Endothelial cell (in vitro differentiated cells): ENCODE measurements at places on chromosomes 2 and 18. TPM values are rescaled to one million over a fixed set of nuclear protein-coding genes. Genes with fewer than 3 reads are reported as not detected.

Gene GPAT2
- 0.15 TPM for total RNA-seq

Gene KCNS3
- 12.1 TPM for total RNA-seq

Gene SOX11
- 39.4 TPM for total RNA-seq

Gene B4GALT6
- total RNA-seq: 31.6 TPM

Gene RAX
- total RNA-seq: not detected

Gene CYP26B1
- 1.2 TPM for total RNA-seq

Gene AMER3
- 0.18 TPM for total RNA-seq

Gene LBX2
- total RNA-seq: not detected

Gene REG3G
- total RNA-seq: not detected

GRCh38 chr18:55501579-55501978, 86.4 kb downstream of the TCF4 start:
- H3K27me3 ChIP-seq: peaks cover 8% of the 10 kb centered on the region
- peak overlapping the region; percentile 100 for H3K27ac ChIP-seq
- H3K4me1 ChIP-seq: peaks cover 67% of the 10 kb centered on the region

- H3K4me3 ChIP-seq: no peak overlapping the region
- H3K27ac ChIP-seq: peak overlapping the region; percentile 59
- peaks cover 8% of the 10 kb centered on the region for H3K36me3 ChIP-seq
- peaks cover 3% of the 10 kb centered on the region for H3K27me3 ChIP-seq
- DNase-seq: no peak
Measured at GRCh38 chr2:9310798-9311197, 104.2 kb downstream of the ASAP2 start.

- H3K36me3 ChIP-seq: peaks cover 41% of the 10 kb centered on the region
- H3K27ac ChIP-seq: peak overlapping the region; percentile 24
- DNase-seq: no peak
Measured at GRCh38 chr2:9378433-9379390, 44.6 kb downstream of the ITGB1BP1 start.

DNA sequence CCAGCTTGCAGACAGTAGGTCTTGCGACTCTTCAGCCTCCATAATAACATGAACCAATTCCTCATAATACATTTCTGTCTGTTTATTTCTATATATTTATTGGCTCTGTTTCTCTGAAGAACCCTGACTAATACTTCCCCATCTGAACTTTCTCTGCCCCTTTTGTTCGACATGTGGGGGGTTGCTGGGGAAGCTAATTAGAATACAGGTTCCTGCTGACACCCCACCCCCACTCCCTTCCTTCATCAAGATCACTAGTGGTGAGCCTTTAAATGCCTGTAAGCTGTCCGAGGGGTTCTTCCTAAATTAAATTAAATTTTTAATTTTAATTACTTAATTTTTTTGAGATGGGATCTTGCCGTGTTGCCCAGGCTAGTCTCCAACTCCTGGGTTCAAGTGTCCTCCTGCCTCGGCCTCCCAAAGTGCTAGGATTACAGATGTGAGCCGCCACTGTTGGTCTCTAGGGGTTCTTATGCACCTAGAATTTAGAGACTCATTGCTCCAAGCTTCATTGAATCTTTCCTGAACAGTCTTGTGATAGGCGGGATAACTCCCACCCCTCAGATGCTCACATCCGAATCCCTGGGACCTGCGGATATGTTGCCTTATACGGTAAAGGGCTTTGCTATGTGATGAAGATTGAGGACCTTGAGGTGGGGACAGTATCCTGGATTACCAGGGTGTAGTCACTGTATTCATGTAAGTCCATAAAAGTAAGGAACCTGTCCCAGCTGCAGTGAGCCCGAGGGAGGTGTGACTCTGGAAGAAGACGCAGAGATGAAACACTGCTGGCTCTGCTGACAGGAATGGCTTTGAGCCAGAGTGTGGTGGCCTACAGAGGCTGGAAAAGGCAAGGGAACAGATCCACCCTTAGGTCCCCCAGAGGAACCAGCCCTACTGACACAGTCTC, 26.2 kb downstream of the HPCAL1 start:
- H3K4me1 ChIP-seq: peaks cover 76% of the 10 kb centered on the region
- no peak overlapping the region for H3K27ac ChIP-seq
- peaks cover 3% of the 10 kb centered on the region for H3K36me3 ChIP-seq
- DNase-seq: no peak
- no peak overlapping the region for H3K4me3 ChIP-seq
- peaks cover 4% of the 10 kb centered on the region for H3K27me3 ChIP-seq

DNA sequence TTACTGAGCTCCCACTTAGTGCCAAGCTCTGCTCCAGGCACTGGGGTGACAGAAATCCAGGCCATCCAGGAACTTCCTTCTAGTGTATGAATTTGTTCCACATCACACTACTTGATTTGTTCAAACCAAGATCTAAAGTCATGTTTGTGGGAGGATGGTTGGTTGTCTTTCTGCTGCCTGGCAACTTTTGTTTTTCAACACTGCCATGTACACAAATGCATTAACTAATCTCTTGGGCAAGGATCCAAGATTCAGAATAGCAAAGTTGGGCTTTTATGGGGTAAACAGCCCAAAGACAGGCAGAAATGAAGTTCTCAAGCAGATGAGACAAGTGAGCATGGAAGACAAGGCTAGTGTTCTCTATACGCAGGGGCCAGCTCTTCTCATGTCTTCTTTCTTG, 53.4 kb upstream of the PROKR1 start:
- no peaks in the 10 kb centered on the region for H3K27me3 ChIP-seq
- no peak overlapping the region for H3K4me3 ChIP-seq
- no peak for DNase-seq
- peaks cover 7% of the 10 kb centered on the region for H3K36me3 ChIP-seq

DNA sequence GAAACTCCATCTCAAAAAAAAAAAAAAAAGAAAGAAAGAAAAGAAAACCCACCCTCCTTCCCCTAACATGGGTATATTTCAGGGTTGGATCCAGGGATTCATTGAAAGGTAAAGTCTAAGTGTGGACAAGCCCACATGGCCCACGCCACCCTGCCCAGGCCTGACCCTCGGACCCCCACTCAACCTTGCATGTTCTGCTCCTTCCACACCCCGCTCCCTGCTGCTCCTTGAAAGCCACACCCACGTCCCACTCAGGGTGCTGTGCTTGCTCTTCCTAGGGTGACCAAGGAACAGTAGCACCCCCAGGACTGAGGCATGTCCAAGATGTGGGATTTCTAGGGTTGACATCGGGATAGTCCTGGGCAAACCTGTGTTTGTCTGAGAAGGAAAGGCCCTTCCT, 172.7 kb upstream of the MYCN start:
- DNase-seq: no peak
- H3K4me1 ChIP-seq: peaks cover 7% of the 10 kb centered on the region
- H3K27ac ChIP-seq: no peak overlapping the region
- no peak overlapping the region for H3K4me3 ChIP-seq
- H3K36me3 ChIP-seq: no peaks in the 10 kb centered on the region
- peaks cover 6% of the 10 kb centered on the region for H3K27me3 ChIP-seq

DNA sequence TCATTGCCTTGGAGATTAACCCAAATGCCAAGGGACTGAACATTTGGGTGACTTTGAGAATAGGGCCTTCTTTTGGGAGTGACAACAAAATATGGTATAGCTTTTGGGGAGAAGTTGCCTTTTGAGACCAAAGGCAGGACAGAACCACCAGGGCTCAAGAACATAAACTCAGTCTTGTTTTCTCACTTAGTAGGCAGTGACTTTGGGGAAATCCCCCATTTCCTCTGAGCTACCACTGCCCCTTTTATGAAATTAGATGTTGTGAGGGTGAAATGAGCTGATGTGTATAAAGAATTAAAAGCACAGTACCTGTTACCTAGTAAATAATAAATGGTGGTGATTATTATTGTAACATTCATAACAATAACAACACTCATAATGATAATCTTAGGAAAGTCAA, 36.5 kb downstream of the GPD2 start:
- no peaks in the 10 kb centered on the region for H3K27me3 ChIP-seq
- H3K27ac ChIP-seq: no peak overlapping the region
- DNase-seq: no peak
- H3K36me3 ChIP-seq: no peaks in the 10 kb centered on the region
- no peak overlapping the region for H3K4me3 ChIP-seq

DNA sequence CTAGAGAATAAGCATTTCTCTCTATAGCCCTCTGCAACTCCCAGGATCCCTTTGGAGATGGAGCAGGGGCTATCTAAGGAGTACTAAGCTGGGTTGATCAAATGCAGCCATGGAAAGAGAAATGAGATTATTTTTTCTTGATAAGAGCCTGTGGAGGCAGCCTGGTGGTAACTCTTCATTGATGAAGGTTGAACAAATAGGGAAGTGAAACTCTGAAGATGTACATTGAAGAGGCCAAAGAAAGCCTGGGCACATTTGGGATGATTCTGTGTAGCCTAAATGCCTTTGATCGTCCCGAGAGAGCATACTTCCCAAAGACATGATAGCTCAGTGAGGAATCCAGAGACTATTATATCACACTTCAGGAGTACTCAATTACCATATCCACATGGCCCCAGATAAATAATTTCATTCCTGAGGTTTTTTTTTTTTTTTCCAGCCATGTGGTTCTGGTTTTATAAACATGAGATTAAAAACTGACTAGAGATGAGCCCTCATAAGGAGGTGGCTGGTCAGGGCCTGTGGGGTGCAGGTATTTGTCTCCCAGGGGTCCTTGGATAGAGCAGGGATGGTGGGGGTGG, 192.5 kb downstream of the TPGS2 start:
- no peaks in the 10 kb centered on the region for H3K4me1 ChIP-seq
- no peak for DNase-seq
- H3K36me3 ChIP-seq: no peaks in the 10 kb centered on the region
- no peak overlapping the region for H3K4me3 ChIP-seq
- H3K27ac ChIP-seq: no peak overlapping the region
- no peaks in the 10 kb centered on the region for H3K27me3 ChIP-seq

- H3K27me3 ChIP-seq: no peaks in the 10 kb centered on the region
- H3K4me1 ChIP-seq: no peaks in the 10 kb centered on the region
- H3K4me3 ChIP-seq: no peak overlapping the region
- no peak for DNase-seq
Measured at GRCh38 chr18:58649966-58650816, 21.1 kb upstream of the MALT1 start.

DNA sequence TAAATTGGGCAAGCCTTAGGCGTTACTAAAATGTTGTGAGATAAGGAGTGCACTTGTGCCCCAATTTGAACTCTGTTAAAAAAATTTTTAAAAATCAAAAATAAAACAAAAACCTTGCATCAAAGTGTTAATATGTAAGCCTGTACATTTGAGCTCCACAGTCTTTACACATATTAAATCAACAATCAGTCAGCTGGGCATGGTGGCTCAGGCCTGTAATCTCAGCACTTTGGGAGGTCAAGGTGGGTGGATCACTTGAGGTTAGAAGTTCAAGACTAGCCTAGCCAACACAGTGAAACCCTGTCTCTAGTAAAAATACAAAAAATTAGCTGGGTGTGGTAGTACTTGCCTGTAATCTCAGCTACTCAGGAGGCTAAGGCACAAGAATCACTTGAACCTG, 16.3 kb downstream of the TMEM17 start:
- no peaks in the 10 kb centered on the region for H3K36me3 ChIP-seq
- H3K4me1 ChIP-seq: peaks cover 5% of the 10 kb centered on the region
- H3K4me3 ChIP-seq: no peak overlapping the region
- H3K27ac ChIP-seq: no peak overlapping the region
- no peak for DNase-seq

DNA sequence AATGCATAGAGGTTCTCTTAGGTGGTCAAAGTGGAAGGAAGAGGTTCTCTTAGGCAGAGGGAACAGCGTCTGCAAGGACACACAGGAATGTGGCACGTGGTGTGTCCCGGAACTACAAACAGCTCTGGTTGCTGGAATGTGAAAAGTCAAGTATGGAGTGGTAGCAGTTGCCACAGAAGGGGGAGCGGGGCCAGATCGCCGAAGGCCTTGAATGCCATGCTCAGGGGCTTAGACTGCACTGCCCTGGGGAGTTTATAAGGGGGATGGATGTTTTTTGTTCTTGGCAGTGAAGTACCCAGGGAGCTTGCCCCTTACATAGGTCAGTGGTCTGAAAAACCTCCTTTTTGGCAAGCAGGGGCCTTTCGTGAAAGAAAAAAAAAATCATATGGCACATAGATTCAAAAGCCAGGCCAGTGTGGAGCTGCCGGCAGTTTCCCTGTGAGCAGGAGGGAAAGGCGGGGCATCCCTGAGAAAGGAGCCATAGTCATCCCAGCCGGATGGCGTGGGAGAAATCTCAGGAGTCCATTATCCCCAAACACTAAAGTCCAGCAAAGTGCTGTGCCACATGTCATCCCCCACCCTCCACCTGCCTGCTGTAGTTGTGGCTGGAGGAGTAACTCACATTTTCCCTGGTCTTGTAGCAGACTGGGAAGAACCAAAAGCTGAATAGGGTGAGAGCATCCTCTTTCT, 45.4 kb downstream of the GORASP2 start:
- H3K36me3 ChIP-seq: no peaks in the 10 kb centered on the region
- DNase-seq: no peak
- peaks cover 21% of the 10 kb centered on the region for H3K4me1 ChIP-seq
- H3K4me3 ChIP-seq: peak overlapping the region; percentile 54
- H3K27me3 ChIP-seq: peaks cover 13% of the 10 kb centered on the region

DNA sequence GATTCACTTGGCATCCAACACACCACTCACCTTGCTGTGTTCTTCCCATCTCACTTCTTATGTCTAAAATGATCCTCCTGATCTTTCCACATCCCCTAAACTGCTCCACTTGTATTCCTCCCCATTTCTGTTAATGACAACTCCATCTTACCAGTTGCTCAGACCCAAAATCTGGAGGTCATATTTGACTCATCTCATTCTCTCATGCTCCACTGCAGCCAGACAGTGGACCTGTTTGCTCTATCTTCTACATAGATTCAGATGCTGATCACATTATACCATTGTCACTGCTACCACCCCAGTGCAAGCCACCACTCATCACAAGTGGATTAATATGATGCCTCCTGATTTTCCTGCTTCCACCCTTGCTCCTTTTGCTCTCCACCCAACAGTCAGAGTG, 7.9 kb upstream of the NABP1 start:
- H3K27me3 ChIP-seq: no peaks in the 10 kb centered on the region
- no peaks in the 10 kb centered on the region for H3K36me3 ChIP-seq
- H3K4me3 ChIP-seq: no peak overlapping the region
- DNase-seq: no peak
- H3K4me1 ChIP-seq: no peaks in the 10 kb centered on the region

- no peak overlapping the region for H3K27ac ChIP-seq
- no peaks in the 10 kb centered on the region for H3K4me1 ChIP-seq
- no peaks in the 10 kb centered on the region for H3K36me3 ChIP-seq
- H3K4me3 ChIP-seq: no peak overlapping the region
- DNase-seq: no peak
Measured at GRCh38 chr2:1856475-1856874, 112.2 kb upstream of the PXDN start.

- no peaks in the 10 kb centered on the region for H3K27me3 ChIP-seq
- no peaks in the 10 kb centered on the region for H3K36me3 ChIP-seq
- no peak overlapping the region for H3K27ac ChIP-seq
- no peaks in the 10 kb centered on the region for H3K4me1 ChIP-seq
Measured at GRCh38 chr18:28606686-28607085, 429.8 kb upstream of the CDH2 start.
